Stimulated activated CD8-positive, alpha-beta memory T cell treated with anti-CD3 and anti-CD28 coated beads, Interleukin-7, amount 100 ng/mL, for 1 hour (primary cell): ENCODE measurements at places on chromosomes 5 and 9.

GRCh38 chr5:103178167-103178566 lies 58.1 kb downstream of the PPIP5K2 start:
- no peak for DNase-seq

DNA sequence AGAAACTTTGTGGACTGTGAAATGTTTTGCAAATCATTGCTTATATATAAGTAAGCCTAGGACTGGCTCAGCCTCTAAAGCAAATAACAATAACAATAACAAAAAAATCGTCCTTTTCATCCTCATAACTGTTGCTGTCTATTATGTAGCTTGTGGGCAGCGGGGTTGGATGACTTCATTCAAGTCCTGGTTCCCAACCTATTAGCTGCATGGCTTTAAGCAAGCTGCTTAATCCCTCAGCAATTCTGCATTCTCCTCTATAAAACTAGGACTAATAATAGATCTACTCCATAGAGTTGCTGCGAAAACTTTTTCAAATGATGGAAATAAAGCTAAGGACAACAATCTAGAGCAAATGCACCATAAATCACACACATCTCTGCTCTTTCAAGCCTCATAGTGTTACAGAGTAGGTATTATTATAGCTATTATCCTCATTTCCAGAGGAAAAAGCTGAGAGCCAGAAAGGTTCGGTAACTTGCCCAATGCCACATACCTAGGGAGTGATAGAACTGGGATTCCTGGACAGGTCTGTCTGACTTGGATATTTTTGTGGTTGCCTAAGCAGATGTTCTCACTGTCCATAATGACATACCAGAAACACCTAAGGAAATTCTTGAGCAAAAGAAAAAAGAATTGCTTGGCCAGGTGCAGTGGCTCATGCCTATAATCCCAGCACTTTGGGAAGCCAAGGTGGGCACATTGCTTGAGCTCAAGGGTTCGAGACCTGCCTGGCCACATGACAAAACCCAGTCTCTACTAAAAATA lies 98.8 kb upstream of the ADRA1B start:
- no peak for DNase-seq

DNA sequence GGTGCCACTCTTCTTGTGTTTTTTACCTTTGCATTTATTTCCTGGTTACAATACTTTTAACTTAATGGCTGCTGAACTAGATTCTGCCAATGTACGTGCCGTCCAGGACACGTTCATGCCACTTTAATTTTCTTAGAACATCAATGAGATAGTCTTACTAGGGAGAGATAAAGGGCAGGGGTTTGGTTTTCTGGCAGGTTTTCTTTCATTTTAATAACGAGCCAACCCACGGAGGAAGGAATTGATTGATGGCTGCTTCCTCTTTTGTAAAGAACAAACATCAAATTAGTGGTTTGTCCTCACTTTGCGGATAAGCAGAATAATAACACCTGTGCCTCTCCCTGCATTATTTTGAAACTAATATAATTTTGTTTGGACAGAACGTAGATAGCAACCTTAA lies 135.7 kb downstream of the DOCK8 start:
- no peak for DNase-seq

DNA sequence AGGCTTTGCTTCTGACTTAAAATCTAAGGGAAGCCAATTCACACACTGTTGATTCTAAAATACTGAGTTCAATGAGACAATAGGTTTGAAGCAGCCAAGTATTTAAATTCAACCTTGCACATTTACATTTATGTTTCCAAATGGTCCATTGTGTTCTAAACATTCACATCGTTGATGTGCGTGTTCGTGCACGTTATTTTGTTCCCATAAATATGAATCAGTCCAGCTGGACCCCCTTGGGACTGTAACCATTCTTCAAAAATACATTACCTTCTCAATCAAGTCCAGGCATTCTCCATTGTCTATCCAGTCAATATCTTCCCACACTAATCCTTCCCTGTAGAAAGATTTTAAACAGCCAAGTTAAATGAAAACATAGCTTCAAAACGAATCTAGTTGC lies 146.4 kb upstream of the RETREG1 start:
- DNase-seq, result no peak

- DNase-seq, result no peak
These were observed 194.5 kb downstream of the HSD17B3 start for GRCh38 chr9:96107436-96107835.

GRCh38 chr5:88940713-88941112 lies 57.7 kb upstream of the MEF2C start:
- DNase-seq, result no peak

- no peak for DNase-seq
These were observed 280.5 kb downstream of the TUSC1 start for GRCh38 chr9:25397746-25398145.

DNA sequence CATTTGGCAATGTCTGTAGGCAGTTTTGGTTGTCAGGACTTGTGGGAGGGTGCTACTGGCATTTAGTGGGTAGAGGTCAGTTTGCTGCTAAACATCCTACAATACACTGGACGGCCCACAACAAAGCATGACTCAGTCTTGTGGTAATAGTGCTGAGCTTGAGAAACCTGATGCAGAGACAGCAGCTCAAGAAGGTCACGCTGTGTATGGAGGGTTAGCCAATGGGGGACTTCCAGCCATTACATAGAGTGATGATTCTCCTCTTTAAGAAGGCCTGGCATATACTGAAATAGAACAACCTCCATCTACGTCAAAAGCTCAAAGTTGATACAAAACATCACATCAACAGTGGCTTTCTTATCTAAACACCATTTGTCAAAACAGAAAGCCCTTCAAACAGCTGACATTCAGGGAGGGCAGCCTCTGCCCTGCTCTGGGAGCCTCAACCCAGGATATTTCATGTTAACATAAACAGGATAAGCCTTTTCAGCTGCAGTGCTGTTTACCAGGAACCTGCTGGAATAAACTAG lies 143.0 kb downstream of the GPBP1 start:
- no peak for DNase-seq

GRCh38 chr9:136728548-136729123 lies 14.1 kb downstream of the LCN10 start:
- no peak for DNase-seq

DNA sequence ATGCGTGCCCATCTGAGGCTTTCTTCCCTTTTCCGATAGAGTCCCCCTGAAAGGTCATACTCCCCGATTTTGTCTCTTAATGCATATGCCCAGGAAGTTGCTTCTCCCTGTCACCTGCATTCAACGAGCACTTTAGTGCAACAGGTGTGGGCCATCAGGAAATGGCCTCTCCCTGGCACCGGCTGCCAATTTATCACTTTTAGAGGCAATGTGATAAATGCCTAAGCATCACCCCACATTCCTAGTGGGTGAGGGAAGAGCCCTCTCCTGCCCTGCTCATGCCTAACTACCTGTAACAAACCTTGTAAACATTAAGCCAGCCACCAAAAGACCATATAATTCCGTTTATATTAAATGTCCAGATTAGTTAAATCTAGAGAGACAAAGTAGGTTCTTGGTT lies 1.1 kb upstream of the SNAPC3 start:
- DNase-seq, result no peak
